ENCODE measurements at places on chromosomes 13 and 19.

DNA sequence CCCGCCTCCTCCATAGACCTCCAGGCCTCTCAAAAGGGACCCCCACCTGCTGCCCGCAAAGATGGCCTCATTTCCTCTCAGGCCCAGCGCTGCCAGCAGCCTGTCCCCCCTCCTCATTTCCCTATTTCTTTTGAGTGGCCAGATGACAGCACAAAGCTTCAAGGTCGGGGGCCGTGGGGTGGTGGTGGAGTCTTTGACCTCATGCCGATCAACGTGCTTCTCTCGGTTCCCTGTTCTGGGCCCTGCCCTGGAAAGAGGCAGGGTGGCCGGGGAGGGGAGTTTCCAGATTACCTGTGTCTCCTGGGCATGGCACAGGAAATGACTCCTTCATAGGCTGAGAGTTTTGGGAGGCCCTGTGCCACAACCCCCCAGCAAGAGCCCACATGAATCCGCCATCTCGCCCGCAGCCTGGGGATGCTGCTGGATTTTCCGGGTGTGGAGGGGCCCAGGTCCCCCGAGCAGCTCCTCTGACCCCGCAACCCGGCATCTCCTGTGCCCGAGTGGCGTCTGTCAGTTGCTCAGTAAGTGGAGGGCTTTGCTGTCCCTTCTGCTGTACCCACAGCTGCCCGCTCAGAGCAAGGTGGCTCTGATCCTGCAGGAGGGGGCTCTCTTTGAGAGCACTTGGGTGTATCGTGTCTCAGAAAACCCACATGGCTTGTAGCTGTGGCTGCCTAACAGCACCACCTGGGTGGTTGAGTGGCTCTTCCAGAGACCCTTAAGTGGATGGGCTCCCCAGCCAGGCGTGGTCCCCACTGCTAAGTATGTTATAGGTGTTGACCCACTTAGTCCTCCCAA lies 139.4 kb downstream of the SIPA1L3 start:
- DNase-seq = no peak

DNA sequence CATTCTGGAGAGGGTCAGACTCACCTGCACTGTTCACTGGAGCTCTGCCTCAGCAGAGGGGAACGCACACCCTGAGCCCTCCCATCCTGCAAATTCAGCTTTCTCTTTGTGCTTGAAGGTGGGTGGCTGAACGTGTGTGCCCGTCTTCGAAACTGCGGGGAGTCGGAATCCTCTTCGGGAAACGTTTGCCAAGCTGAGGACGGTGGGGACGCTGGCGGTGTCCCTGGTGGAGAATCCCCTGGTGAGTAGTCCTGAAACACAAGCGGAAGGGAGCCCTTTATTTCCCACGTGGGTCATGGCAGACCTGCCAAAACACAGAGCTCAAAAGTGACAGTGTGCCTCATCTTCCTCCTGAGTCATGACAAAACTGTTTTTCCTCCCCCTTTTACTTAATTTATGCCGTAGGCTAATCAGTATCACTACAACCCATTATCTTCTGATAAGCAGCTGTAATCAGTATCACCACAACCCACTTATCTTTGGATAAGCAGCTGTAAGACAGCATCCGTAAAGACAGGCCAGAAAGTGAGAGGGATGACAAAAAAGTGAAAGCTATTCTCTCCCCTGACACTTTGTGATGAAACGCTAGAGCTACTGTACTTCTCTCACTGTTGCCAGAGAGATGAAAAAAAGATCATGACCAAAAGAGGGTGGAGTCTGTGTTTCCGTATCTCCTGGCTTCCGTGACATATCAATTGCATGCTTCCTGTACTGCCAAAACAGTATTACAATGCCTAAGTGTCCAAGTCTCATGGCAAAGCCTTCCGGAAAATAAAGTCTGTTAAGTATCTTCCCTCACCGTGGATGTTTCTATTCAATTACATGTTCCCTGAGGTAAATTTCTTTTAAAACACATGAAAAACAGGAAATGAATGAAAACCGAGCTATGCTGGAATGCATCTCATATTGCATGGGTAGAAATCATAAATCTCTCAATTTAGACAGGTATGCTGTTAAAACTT lies 155.5 kb downstream of the TBC1D4 start:
- peak; percentile 56 for DNase-seq

- DNase-seq = peak; percentile 36
Measured at GRCh38 chr19:5578097-5578846, 10.5 kb upstream of the TINCR start.

- no peak for DNase-seq
Measured at GRCh38 chr13:113726961-113727411, 32.0 kb upstream of the TMEM255B start.

DNA sequence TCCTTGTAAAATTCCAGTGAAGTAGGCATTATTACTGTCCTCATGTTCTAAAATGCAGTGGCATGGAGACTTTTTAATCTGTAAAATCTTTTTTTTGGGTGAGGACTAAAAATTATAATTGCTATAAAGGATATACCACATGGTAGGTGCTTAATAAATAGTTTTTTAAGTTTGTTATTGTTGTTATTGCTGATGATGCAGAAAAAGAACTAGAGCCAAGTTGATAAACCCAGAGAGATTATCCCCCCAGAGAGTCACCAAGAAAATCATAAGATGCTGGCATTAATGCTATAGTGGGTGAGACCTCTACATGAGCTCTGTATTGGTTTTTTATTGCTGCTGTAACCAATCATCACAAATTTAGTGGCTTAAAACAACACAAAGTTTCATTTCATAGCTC lies 44.3 kb upstream of the CNMD start:
- DNase-seq = no peak

DNA sequence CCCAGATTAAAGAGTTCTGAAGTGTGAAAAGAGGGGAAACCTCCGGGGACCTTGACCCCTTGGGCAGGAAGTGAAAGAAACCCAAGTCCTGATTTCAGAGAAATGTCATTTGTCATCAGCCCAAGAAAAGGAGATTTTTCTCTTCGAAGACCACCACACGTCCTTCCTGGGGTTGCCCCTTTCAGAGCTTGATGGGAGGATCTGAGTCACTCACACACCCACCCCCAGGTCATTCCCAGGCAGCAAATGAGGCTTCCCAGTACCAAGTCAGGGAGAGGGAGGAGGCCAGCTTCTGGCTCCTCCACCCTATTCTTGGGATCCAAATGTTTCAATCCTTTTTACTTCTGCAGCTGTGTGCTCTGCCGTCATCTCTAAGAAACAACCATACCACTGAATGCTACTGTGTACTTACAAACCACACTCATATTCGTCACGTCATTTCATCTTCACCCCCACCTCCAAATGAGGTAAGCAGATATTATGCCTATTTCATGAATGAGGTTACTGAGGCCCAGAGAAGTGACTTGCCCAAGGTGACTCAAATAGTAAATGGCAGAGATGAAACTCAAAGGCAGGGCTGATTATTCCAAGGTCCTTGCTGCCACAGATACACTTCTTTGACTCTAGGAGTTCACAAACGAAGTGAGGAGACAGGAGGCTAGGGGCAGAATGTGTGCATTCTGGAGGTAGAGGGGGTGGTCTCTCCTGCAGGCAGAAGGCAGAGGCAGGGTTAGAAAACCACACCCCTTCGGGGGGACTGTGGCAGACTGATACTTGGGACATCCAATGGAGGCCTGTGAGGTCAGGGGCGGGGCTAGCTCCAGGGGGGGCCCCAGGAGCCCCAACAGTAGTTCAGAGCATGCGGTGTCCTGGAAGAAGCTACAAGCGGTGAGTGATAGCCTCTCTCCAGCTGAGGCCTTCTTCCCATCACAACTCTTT lies 5.0 kb upstream of the KMT2B start:
- peak; percentile 66 for DNase-seq
